ENCODE measurements at places on chromosomes 6 and 20.

DNA sequence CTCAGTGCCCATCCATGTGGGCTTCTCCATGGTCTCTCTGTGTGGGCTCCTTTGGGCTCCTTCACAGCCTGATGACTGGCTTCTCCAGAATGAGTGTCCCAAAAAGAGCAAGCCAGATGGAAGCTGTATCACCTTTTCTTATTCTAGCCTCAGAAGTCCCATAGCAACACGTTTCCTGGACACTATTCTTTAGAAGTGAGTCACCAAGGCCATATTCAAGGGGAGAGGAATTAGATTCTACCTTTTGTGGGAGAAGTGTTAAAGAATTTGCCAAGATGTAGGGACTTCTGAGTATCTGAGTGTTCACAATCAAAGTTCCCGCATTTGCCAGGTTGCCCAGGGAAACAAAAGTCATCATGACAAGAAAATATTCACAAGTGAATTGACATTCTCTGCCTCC is 20.7 kb upstream of the TBC1D22B start:
- no peak for DNase-seq

GRCh38 chr20:51914758-51915157 is 112.4 kb upstream of the SALL4 start:
- DNase-seq, result no peak

DNA sequence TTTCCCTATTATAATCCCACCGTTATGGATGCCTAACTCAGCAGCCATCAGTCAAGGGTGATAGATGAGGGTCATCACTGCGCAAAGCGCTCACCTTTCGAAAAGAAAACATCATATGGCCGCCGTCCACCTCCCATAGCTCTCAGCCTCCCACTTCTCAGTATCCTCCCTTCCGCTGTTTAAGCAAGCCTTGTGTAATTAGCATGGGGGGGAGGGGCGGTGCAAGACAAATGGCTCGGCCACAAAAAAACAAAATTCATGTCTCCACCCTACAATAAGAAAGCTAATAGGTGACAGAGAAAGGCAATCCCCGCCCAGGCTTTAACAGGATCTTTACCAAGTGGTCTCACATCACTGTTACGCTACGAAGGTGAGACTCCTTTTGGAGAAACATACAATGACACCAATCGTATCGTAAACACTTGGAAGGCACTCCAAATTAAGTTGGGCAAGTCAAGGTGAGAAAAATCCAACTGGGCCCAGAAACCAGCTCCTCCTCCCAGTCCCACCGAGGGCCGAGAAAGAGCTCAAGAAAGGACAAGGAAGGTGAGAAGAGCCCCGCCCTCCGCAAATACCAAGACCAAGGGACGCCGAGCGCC is 645 bp downstream of the DDX39B start:
- peak; percentile 81 for DNase-seq

DNA sequence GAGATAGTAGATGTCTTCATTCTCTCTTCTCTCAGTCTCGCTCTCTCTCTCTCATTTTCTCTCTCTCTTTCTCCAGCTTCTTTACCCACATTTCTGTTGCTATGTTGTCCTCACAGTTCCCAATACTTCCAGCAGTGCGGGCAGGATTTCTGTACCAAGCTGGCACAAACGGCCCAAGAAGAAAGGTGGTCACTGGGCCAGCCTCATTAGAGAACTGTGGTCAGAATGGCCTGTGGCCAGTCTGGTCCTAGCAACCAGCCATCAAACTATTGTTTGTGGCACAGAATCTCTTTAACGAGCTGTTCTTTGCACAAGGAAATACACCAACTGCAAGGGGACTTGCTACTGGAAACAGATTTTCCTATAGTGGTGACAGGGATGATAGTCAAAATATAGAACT is 81.3 kb downstream of the SEL1L2 start:
- no peak for DNase-seq

- DNase-seq, result no peak
These were observed 55.5 kb downstream of the REV3L start for GRCh38 chr6:111427341-111428116.

- DNase-seq, result no peak
These were observed 258.3 kb upstream of the PMEPA1 start for GRCh38 chr20:57968120-57968519.

GRCh38 chr6:49558238-49558637 is 7.8 kb downstream of the C6orf141 start:
- DNase-seq, result no peak

- DNase-seq, result no peak
These were observed 355.9 kb downstream of the PREX1 start for GRCh38 chr20:48471759-48472408.

GRCh38 chr20:21020659-21021471 is 85.3 kb downstream of the LINC00237 start:
- DNase-seq, result no peak

DNA sequence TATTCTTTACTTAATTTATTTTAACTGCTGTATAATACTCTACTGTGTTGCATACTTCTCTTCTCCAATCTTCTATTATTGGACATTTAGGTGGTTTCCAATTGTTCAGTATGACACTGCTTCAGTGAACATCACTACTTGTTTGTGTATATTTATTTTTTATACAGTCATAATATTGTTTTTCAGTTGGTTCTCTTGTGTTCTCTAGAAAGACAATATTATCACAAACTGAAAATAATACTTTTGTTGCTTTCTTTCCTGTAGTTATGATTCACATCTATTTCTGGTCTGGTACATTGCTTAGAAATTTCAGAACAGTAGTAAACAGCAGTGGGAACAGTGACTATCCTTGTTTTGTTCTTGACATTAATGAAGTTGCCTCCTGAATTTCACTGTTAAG is 62.8 kb upstream of the GTSF1L start:
- no peak for DNase-seq

DNA sequence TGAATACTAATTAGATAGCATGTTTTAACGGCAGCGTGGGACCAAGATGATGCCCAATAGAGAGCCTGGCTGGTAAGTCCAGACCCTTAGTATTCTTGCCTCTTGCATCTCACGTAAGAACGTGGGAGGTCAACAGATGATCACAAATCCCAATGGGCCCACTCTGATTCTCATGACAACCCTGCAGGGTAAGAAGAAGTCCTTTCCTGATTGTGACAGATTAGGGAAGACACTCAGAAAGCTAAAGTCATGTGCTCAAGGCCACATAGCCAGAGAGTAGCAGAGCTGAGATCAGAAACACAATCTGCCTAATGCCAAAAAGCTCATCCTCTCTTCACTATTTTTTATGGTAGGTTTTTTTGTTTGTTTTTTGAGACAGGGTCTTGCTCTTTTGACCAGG is 103.8 kb downstream of the RALGAPA2 start:
- no peak for DNase-seq

- no peak for DNase-seq
These were observed 4.8 kb downstream of the ZCCHC3 start for GRCh38 chr20:301886-302848.

DNA sequence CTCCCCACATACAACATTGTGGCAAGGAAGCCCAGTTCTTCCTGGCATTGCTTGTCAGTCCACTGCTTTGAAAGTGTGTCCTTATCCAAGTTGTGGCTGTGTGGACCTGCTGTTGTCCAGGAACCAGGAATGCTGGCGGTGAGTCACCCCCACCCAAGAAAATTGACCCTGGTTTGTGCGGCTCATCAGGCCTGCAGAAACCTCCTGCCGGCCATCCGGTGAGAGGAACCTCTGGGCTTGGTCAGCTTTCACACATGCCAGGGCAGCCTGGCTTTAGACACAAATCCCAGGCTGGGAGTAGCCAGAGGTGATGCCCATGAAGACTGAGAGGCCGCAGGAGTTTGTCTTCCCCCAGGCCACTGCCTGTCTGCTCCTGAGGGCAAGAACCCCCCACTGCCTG is 223.6 kb downstream of the TTLL2 start:
- DNase-seq, result no peak

DNA sequence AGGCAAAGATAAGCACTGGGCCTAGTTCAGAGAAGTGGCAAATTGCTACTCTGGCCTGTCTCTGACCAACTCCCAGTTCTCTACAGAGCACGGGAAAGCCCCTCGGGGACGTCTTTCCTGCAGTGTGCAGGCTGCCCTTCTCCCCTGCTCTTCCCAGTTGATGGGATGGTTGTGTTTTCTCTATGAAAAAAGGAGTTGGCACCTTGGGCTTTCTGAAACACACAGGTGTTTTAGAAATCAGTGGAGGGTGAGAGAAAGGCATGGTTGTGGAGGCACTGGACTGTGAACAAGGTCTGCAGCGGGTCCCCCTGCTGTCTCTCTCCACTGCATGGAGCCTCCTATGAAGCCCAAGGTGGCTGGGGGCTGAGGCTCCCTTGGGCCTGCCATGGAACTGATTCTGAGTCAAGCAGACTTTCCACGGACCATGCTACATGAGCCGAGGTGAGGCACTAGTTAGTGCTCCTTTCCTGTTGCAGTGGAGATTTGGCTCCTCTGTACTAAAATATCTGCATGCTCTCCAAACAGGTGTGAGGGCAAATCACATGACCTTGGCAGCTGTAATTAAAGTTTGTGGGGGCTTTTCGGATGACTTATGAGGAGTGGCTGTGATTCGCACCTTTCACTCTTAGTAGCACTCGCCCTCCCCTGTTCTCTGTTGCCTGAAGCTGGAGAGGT is 16.3 kb downstream of the GTSF1L start:
- DNase-seq, result no peak

- DNase-seq, result no peak
These were observed 306.8 kb downstream of the LMBRD1 start for GRCh38 chr6:69489970-69490369.

DNA sequence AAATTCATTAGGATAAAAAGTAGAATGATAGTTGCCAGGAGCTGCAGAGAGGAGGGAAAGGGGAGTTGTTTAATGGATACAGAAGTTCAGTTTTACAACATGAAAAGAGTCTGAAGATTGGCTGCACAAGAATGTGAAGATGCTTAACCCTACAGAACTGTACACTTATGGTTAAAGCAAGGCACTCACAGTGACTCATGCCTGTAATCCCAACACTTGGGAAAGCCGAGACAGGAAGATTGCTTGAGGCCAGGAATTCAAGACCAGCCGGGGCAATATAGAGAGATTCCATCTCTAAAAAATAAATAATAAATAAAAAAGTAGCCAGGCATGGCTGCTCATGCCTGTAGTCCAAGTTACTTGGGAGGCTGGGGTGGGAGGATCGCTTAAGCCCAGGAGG is 174.0 kb downstream of the TASP1 start:
- DNase-seq, result no peak

DNA sequence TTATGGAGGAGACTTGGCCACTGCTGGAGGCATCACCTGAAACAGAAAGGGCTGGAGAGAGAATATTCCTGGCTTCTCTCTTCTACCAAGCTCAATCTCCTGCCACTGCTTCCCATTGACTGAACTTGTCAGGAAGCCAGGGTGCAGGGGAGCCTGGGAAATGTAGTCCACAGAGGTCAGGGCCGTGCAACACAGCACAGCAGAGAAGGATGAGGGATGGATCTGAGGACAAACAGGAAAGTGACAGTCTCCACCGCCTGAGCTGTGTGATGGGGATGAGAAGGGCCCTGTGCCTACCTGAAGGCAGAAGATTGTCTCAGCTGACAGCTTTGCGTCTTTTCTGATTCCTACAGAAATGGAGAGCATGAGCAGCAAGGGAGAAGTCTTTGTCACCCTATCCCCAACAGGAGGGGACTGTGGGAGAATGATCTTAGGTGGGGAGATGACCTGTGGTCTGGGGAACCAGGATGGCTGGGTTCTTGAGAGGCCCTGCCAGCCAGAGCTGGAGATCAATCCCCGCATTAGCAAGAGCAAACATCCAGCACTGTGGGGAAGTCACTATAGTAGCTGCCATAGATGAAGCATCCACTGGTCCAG is 114.2 kb downstream of the SNX5 start:
- peak; percentile 9 for DNase-seq

DNA sequence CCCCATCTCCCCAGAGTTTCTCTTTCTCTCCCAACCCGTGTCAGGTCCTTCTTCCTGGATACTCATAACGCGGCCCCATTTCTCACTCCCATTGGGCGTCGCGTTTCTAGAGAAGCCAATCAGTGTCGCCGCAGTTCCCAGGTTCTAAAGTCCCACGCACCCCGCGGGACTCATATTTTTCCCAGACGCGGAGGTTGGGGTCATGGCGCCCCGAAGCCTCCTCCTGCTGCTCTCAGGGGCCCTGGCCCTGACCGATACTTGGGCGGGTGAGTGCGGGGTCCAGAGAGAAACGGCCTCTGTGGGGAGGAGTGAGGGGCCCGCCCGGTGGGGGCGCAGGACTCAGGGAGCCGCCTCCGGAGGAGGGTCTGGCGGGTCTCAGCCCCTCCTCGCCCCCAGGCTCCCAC is at the start of gene HLA-F:
Gene HLA-F (plus strand): TSS at position 173 of the 404 bp plus-strand sequence. CDS start 30 bp downstream, at position 203.
- no peak for DNase-seq

GRCh38 chr6:73030791-73031782 is 194.2 kb downstream of the KHDC1L start:
- no peak for DNase-seq

All from HAP-1 (cell line).